ENCODE measurements at places on chromosomes 4 and X.

DNA sequence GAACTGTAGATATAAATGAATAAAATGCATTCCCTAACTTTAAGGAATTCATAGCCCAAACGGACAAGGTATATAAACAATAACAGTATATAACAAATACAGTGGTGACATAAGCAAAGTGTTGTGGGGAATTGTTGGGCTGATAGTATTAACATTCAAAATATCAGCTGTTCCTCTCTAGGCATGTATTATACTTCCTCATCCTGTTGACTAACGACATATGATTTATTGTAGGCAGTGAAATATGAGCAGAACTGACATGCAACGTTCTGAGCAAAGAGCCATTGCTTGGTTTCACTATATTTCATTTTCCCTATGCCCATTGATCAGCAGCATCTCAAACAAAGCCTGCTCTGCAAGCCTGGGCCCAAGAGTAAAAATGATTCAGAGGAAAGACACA, 143.9 kb downstream of the PTCHD1 start:
- DNase-seq = no peak

- DNase-seq = no peak
Observed at GRCh38 chrX:69508610-69509009, 4.5 kb downstream of the NALF2 start.

GRCh38 chrX:39692796-39693195, 405.0 kb downstream of the BCOR start:
- DNase-seq = no peak

GRCh38 chrX:78029663-78030062, 60.2 kb upstream of the PGAM4 start:
- DNase-seq = peak; percentile 4

DNA sequence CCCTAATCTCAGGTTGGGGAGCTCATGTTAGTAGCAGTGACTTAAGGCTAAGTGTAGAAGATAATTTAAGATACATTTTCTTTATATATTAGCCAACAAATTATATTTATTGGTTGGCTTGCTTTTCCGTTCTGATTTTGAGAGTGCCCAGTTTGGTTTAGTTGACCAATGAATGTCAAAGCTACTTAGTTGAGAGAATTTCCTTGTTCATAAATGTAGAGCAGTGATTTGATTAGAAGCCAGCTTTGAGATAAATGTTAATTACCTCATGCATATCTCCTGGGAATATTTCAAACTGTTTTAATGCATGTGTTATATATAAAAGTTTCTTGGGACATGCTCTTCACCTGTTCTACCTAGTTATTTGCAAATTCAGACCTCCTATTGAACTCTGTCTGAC, 44.3 kb downstream of the SPATA18 start:
- no peak for DNase-seq

DNA sequence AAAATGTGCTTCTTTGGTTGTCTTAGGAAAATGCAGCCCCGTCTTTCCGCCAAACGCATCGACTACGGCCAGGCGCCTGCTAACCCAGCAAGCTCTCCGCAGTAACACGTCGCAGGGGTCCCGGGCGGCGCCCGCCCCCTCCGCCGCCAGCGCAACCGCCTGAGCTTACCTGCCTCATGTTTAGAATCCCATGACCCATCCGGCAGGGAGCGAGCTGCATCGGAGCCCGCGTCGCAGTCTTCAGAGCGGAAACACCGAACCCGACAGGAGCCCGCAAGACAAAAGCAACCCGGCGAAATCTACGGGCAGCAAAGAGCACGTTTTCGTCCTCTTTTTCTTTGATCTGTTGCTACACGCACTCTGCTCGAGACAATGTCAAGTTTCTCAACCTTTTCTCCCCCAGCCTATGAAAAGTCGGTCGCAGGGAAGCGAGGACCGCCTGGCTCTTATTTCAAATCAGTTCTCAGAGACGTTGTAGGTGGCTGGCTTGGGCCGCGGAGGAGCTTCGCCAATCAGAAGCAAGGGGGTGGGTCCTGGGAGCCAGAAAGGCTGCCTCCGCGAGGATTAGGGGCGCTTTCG, at the start of gene MID1:
MID1 (minus strand) TSS at position 465 of the 579 bp plus-strand sequence. CDS start 53,038 bp downstream, outside the sequence.
- DNase-seq = no peak

- no peak for DNase-seq
Observed at GRCh38 chrX:49947781-49948180, 25.4 kb downstream of the CLCN5 start.

- no peak for DNase-seq
Observed at GRCh38 chr4:185457136-185457535, 14.4 kb downstream of the CCDC110 start.

DNA sequence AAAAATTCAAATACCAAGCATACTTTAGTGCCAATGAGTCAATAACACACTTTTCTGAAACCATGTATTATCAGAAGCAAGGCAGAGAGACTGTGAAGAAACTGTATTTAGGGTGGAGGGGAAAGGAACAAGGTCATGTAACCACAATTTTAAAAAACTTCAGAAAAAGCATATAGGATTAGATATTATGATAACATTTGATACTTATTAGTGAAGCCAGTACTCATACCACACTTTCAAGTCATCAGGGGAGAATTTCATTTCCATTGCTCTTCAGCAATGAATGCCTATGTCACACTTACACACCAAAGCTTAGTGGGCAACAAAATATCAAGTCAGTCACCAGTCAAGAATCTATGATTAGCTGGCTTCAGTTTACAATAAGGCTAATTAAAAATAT, 602.2 kb downstream of the IL15 start:
- peak; percentile 28 for DNase-seq

- DNase-seq = no peak
Observed at GRCh38 chr4:103032574-103032973, 13.1 kb upstream of the SLC9B1 start.

DNA sequence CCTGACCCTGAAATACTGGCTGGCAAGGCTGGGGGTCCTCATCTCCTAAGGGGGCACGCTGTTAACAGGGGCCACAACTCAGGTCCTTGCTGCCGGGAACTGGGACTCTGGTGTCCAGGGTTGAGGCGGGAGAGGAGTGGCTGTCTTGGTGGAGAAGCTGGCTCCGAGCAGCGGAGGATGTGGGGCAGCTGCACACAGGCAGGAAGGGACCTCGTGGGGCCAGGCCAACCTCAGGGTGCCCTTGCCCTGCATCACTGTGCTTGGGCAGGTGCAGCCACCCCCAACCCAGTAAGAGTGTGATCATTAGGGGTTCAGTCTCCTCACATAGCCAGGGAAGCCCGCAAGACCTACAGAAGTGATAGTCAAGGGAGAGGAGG, 12.6 kb upstream of the PDE6B start:
- DNase-seq = no peak

DNA sequence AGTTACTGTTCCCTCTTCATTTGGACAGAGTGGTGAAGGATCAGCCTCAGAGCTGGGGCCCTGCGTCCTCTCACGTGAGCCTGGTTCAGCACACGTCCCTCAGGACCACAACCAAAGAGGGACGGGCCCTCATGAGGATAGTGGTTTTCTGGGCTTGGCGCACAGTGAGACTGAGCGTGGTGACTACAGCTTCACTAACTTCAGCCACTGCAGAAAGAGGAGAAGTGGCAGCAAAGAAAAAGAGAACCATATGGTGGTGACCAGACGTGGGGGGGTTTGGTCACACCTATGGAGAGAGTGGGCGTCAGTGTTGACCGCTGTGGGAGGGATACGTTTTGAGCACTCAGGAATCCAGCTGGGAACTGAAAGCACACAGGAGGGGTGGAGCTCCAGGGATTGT, 21.8 kb upstream of the TNIP3 start:
- DNase-seq = no peak

GRCh38 chr4:119025420-119025819, 110.2 kb upstream of the MYOZ2 start:
- DNase-seq = no peak

GRCh38 chrX:42242004-42242403, 318.6 kb upstream of the CASK start:
- no peak for DNase-seq

GRCh38 chr4:1715002-1715758, 3.1 kb upstream of the SLBP start:
- DNase-seq = no peak

GRCh38 chrX:107448625-107448997, 841 bp upstream of the FRMPD3 start:
- DNase-seq = no peak

DNA sequence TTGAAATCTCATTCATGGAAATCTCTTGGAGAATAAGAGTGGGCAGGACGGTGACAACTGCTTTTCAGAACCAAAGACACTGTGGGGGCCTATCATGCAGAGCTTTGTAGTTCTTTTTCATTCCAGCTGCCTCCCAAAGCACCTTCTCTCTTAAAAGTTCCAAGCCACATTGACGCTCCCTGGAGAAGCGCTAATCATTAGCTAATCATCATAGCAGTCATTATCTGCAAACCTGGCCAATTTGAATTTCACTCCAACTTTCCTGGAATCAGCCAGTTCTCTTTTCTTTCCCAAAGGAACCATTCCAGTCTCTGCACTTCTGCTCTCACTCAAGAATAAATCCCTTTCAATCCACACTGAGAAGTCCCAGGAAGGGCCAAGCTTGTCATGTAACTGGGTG, 1144.1 kb upstream of the IGFBP7 start:
- DNase-seq = no peak

DNA sequence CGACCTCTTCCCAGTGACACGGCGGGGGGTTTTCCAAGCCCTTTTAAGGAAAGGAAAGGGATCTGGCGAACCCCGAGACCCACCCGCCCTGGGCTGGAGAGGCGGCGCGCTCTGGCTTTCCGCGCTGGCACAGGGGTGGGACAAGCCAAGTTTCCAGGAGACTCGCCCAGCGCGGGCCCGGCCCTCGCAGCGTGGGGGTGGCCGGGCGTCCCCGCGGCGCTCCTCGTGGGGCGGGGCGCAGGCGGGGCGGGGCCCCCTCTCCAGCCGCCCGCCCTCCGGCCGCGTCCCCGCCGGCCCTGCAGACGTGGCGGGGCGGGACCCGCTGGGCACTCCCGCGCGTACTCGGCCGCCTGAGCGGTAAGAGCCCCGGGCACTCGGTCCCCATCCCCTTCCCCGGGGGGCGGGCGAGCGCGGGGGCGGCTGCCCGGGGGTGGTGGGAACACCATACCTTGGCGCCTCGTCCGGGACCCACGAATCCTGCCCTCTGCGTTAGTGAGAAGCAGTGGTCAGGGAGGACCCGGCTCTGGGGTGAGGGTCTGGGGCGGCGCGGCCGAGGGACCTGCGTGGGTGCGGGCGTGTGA, at the start of gene FAM114A1:
FAM114A1 (plus strand) TSS at position 329 of the 581 bp plus-strand sequence. CDS start 10,273 bp downstream, outside the sequence.
- no peak for DNase-seq

DNA sequence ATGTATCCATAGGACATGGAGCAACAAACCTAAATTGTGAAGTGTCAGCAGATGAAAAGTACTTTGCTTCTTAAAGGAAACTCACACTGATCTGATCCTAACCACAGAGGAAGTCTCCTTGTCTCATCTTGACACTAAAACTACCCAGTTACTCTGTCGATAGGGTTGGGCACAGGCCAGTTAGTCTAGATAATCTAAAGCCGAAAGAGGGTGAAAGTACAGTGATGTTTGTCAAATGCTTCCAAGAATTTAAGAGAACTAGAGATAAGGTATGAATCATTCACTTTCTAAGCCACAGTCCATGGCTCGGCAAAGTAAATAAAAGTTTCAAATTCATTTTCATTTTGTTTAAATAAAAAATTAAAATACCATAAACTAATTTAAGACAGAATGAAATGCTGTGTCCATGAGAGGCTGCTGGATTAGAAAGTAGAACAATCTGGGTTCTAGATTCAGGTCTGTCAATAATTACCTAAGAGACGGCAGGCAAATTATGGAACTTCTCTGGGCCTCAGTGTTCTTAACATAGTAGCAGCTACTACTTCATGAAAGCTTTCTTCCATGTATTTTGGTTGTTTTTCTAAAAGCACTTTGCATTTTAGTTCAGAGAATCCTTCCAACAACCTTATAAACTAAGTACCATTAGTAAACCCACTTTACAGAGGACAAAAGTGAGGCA, 176.7 kb downstream of the LDB2 start:
- peak; percentile 53 for DNase-seq

- DNase-seq = no peak
Observed at GRCh38 chrX:10854594-10854993, 234.2 kb upstream of the MID1 start.

DNA sequence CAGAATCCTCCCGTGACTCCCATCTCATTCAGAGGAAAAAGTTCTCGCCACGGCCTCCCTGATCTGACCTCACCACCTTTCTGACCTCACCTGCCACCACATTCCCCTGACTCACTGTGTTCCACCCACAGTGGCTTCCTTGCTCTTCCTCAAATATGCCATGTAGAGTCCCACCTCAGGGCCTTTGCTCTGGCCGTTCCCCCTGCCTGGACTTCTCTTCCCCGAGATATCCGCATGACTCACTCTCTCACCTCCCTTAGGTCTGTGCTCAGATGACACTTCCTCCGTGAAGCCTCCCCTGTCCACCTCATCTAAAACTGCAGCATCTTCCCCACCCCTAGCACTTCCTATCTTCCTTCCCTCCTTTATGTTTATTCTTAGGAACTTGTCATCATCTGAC, 7.2 kb upstream of the TSPYL2 start:
- DNase-seq = no peak

GRCh38 chrX:15938072-15938471, 83.5 kb upstream of the AP1S2 start:
- no peak for DNase-seq

DNA sequence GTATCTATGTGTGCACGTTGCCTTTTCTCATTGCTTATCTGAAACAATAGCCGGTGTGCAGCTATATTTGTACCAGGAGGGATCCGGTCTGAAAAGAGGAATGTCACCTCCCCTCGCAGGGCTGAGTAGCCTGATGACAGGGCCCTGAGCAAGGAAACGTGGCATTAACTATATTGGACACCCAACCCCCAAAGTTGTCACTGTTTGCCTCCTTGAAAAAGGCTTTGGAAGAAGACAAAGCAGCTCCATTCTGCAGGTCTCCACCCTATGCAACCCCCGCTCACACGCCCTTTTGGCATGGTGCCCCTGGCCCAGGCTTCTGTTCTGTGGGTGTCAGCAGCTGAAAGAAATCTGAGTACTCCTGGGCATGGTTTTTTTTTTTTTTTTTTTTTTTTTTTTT, 8.2 kb downstream of the PRRG3 start:
- DNase-seq = no peak

DNA sequence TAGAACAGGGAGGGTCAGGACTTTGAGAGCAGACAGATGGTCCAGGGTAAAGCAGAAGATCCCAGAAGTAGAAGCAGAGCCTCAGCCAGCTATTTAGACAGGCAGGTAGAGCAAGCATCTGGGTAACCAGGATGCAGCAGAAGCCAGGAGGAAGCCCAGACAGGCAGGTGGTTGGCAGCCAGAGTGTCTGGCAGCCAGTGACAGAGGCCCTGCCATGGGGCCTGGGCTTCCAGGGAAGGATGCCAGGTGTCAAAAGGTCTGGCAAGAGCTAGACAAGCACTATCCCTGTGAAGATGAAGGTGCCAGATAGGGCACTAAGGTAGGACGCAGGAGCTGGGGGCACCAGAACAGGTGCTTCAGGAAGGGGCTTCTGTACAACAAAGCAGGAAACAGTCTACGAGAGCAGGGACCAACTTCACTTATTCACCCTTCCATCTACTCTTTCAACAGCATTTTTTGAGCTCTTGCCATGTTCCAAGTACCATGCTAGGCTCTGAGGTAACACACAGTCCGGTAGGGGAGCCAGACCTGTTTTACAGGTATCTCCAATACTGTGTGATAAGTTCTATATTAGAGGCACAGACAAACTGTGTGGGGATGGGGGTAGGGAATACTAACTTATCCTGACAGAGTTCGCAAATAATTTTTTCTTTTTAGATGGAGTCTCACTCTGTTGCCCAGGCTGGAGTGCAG, 38.1 kb upstream of the GJB1 start:
- DNase-seq = no peak

GRCh38 chrX:10110984-10111363, 45.8 kb upstream of the CLCN4 start:
- DNase-seq = no peak

- no peak for DNase-seq
Observed at GRCh38 chrX:41257801-41258200, 76.2 kb upstream of the DDX3X start.

Measured in AG09309 (cell line).